ENCODE measurements at places on chromosomes 13 and 19. TPM values are rescaled to one million over a fixed set of nuclear protein-coding genes. Genes with fewer than 3 reads are reported as not detected.

- DNase-seq = no peak
Measured at GRCh38 chr13:32033744-32034143, 2.2 kb downstream of the FRY start.

- no peak for DNase-seq
Measured at GRCh38 chr13:110392510-110393240, 85.6 kb downstream of the COL4A2 start.

DNA sequence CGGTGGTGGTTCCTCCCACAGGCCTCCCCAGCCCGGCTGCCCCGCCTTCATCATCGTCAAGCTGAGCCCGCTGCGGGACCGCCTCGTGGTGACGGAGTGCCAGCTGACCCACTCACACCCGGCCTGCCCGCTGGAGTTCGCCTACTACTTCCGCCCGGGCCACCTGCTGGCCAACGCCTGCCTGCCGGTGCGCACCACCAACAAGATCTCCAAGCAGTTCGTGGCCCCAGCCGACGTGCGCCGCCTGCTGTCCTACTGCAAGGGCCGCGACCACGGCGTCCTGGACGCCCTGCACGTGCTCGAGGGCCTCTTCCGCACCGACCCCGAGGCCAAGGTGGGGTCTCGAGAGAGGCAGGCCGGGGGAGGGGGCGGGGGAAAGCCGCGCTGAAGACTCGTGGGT, 12.0 kb downstream of the ZSWIM9 start:
- DNase-seq = no peak

DNA sequence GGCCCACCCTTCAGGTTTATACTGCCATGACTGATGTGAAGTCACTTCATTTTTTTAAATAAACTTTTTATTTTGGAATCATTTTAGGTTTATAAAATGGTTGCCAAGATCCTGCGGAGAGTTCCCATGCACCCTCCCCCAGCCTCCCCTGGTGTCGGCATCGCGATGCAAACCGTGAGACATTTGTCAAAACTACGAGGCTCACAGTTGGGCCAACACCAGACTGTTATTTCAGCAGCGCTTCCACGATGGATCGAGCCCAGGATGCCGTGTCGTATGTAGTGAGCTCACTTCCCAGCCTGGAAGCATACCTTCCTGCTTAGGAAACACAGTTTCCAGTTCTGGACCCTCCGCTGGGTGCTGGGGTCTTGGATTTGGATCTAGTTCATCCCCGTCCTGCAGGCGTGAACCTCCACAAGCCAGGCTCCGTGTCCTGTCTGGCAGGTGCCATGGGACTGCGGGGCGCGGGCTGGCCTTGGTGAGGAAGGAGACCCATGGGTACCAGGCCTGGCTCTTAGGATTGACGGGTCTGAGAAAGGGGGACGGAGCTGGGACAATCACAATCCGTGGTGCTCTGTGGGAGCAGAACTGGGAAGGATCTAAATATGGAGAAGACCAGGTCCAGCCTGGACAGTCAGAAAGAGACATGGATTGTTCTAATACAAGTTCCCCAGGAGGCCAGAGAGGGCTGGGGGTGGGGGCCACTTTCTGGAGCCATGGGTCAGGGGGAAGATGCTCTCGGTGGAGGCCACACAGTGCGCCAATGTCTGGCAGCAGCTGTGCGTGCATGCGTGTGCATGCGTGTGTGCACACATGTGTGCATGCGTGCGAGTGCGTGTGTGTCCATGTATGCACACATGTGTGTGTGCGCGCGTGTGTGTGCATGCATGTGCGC, 2.4 kb upstream of the SBK2 start:
- DNase-seq = no peak

DNA sequence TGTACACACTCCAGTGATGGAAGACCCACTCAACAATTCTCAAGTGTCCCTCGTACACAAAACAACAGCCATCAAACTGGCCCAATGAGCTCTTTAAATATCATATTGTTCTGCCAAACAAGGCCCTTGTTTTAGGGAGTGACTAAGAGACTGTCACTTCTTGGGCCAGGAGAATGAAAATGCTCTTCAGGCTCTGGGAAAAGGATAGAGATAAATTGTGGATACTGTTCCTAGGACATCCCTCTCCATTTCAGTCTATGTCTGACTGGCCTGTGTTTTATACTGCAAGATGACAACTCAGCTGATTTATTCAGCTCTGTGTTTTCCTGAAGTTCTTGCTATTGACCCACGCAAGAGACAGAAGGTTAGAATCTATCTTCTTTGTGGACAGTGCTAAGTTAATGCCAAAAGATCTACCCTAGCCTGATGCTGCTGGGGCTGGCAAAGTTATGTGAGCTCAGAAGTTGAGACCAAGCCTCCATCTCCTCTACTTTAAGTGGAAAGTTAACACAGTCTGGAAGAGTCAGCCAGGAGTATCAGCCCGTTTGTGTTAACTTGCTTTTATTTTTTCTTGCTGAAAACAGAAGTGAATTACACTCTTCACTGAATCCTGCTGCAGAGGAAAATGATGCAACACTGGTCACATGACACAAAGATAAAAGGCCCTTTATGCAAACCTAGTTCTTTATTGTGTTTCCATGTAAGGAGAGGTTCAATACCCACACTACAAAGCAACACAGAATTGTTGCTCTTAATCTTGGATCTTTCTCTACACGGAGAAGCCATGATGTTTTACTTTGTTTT, 14.6 kb downstream of the FRY start:
- DNase-seq = peak; percentile 61

CBY2 gene
- total RNA-seq = not detected

U2AF2 gene
- total RNA-seq = 293 TPM

- DNase-seq = peak; percentile 42
Measured at GRCh38 chr13:48214519-48215121, 18.4 kb upstream of the ITM2B start.

DNA sequence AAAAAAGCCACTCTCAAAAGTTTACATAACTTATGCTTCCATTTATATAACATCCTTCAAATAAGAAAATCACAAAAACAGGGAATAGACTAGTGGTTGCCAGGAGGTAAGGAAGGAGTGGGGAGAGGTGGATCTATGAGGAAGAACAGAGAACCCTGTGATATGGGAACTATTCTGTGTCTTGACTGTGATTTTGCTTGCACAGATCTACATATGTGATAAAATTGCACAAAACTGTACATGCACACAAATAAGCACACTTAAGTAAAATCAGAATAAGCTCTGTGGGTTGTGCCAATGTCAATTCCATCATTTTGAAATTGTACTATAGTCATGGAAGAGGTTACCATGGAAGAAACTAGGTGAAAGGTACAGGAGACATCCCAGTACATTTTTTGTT, 121.6 kb upstream of the SGCG start:
- DNase-seq = no peak

GRCh38 chr19:28319227-28319626, 893.7 kb downstream of the UQCRFS1 start:
- no peak for DNase-seq

- no peak for DNase-seq
Measured at GRCh38 chr13:106417467-106418110, 117.9 kb downstream of the EFNB2 start.

GRCh38 chr19:54002495-54003315, 11.3 kb downstream of the CACNG6 start:
- DNase-seq = no peak

DNA sequence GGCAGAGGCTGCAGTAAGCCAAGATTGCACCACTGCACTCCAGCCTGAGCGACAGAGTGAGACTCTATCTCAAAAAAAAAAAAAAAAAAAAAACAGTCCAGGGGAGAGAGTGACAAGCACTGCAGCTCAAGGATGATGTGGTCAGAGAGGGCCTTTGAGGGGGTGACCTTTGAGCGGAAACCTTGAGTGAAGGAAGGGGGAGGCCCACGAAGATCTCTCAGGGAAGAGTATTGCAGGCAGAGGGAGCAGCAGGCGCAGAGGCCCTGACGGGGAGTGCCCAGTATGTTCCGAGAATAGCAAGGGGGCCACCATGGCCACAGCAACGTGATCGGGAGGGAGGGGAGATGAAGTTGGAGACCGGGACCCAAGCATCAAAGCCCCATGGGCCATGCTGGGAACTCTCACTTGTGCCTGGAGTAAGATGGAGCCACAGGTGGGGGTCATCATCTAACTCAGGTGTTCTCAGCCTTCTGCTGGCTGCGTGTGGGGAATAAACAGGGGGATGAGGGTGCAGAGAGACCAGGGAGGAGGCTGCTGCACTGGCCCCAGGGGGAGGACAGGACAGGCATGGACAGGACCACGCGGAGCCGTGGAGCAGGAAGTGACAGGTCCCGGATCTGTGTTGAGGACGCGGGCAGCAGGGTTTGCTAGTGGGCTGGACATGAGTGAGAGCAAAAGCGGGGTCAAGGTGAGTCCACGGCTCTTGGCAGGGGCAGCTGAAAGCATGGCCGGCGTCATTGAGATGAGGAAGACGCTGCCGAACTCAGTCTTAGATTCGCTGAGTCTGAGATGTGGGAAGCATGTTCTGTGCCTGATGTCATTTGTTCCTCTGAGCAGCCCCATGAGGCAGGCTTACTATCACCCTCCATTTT, 60.4 kb downstream of the DPF1 start:
- DNase-seq = no peak

DNA sequence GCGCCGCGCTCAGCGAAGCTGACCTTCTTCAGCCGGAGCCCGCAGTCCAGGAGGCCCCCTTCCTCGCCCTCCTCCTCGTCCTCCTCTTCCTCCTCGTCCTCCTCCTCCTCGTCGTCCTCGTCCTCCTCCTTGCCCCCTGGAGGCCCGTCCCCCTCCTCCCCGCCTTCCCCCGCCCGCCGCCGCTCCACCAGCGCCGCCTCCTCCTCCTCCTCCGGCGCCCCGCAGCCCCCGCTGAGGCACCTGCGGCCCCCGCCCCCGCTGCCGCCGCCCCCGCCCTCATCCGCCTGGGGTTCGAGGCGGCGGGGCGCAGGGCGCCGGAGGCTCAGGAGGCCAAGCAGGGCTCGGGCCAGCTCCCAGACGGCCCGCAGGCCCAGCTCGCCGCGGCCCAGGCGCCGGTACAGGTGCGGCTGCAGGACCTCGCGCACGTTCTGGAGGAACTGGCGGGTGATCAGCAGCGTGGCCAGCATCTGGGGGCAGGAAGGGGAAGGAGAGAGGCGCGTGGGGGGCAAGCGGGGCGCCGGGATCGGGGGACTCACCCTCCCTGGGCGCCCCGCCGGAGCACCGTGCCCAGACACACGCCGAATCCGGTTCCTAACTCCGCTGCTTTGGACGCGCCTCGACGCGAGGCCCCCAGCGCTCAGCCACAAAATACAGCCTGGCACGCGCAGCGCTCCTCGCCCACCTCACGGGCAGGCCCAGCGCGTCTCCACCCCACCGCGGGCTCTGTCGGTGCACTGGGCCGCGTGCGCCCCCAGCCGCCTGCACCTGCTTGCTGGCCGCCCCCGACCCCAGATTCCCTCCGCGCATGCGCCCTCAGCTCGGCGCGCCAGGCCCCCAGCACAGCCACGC, 5.9 kb downstream of the ANO8 start:
- DNase-seq = peak; percentile 20

- no peak for DNase-seq
Measured at GRCh38 chr13:24271231-24271600, 38.2 kb upstream of the C1QTNF9 start.

DNA sequence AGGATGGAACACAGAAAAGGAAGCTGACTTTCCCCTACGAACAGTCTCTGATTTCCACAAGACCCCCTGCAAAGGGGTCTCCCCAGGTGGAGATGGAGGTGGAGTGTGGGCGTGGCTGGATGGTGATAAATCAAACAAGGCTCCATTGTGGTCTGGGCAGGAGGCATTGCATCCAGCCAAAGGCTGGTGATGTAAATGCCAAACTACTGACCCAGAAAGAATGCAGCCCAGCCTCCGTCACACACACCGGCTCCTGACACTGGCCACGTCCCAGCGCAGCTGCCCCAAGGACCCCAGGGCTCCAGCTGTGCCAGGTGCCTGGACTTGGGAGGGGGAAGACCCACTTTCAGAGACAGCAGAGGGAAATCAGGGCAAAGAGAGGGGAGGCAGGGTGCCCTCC, 6.3 kb downstream of the SLC7A1 start:
- DNase-seq = no peak

- no peak for DNase-seq
Measured at GRCh38 chr19:53870485-53870844, 2.8 kb downstream of the MYADM start.

IGSF23 gene
- not detected for total RNA-seq

C19orf85 gene
- not detected for total RNA-seq

PLIN5 gene
- total RNA-seq = 0.25 TPM

LMTK3 gene
- 2.6 TPM for total RNA-seq

GRCh38 chr13:96984051-96984508, 10.2 kb downstream of the OXGR1 start:
- DNase-seq = peak; percentile 18

GRK1 gene
- 0.10 TPM for total RNA-seq

- no peak for DNase-seq
Measured at GRCh38 chr19:55584871-55585270, 4.2 kb upstream of the ZNF579 start.

GRCh38 chr13:72953391-72953965, 105.3 kb upstream of the KLF5 start:
- DNase-seq = no peak

GJB6 gene
- 0.50 TPM for total RNA-seq

DNA sequence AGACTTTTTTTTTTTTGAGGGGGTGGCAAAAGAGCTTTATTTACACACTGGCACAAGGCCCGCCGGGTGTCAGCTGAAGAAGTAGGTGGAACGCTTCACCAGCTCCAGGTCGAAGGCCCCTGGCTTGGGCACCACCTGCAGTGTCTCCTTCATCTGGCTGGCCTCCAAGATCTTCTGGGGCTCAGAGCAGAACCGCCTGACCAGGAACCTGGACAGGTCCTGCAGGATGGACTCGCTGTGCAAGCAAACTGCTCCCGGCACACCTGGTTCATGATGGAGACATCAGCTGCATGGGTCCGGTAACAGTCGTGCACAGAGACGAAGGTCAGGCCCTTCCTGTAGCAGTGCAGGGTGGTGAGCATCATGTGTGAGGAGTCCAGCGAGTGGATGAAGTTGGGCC, 4.4 kb upstream of the CYP4F2 start:
- DNase-seq = no peak

- DNase-seq = no peak
Measured at GRCh38 chr19:2381148-2381820, 21.2 kb downstream of the TMPRSS9 start.

DNA sequence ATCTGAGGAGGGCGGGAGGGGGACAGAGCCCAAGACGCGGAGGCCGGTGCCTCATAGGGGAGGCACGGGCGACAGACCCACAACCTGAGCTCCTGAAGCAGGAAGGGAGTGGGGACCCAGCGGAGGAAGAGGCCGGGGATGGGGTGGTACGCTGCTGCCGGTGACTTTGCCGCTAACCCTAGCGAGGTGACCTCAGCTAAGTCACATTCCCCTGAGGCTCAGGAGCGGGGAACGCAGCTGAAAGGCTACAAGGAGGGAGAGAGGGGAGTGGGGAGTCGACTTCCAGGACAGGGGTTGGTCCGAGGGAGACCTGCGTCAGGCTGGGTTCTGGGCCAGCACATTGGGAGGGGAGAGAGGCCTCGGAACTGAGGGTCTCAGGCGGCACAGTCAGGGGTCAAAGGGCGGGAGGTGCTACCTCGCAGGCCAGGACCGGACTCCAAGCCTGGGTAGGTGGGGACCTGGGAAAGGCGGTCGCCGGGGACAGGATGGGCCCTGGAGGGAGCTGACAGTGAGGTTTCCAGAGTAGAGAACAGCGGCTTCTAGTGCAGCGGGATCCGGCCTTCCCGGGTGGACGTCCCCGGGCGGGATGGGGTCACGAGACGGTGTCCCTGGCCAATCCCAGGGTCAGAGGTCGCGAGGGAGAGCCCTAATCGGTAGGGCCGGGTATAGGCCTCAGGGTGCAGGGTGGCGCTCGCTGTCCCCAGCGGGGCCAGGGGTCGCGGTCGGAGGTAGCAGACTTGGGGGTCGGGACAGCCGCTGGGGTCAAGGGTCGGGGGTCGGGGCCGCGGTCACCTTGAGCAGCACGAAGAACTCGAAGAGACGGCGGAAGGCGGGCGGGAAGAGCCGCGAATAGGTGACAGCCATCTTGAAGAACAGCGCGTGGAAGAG, 699 bp downstream of the TMEM259 start:
- DNase-seq = no peak

GRCh38 chr13:53189162-53189561, 160.5 kb downstream of the OLFM4 start:
- DNase-seq = no peak
